ENCODE measurements at places on chromosomes 11 and 22.

- DNase-seq, result no peak
Observed at GRCh38 chr11:127056338-127056971, 55.9 kb upstream of the KIRREL3 start.

DNA sequence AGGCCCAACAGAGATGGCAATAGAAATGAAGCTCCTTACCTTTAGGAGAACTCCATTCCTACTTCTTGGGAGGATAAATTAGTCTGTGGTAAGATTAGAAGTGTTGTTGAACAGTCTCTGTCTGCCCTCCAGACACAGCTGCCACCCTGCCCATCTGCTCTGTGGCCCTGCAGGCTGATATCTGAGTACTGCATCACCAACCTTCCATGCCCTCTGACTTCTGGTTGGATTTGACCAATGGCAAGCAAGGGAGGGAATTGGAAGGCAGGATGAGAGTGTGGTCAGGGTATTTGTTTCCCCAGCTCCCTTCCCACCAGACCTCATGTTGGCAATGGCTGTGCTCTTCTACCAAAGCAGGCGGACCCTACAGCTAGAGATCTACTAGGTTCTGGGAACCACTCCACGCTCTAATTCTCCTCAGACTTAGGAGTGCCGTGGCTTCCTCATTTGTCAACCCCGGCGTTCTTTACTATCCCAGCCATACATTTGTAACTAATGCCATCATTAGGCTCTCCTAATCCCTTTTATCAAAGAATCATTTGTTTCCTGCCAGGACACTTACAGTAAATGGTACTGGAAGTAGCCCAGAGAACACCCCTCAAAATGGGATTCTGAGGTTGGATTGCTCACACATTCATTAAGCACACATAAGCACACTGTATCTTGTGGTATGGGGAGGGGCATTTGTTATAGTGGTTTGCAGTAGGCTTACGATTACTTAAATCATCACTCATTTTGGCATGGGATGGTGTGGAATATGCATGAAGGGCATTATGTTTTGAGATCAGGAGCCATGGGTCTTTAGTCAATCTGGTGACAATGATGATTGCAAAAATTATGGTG, 35.4 kb upstream of the CD44 start:
- no peak for DNase-seq

GRCh38 chr11:77063407-77063806, 3.4 kb upstream of the CAPN5 start:
- DNase-seq, result no peak

DNA sequence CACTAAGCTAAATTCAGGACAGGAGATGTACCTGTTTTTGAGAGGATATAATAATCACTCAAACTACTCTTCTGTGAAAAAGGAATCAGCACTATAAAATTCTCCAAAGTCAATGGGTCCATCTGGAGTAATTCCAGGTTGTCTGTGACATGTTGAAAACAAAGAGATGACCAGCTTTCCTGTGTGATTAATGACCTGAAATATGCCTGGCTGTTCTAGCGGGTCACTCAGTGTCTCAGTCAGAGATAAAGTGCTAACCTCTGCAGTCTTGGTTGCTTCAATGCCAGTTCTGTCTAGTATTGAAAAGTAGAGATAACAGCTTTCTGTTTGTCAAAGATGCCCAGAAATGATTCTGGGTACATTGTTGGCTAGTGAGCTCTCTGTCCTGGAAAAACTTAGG, 722.6 kb upstream of the TENM4 start:
- DNase-seq, result no peak

- DNase-seq, result no peak
Observed at GRCh38 chr11:44979543-44980399, 29.1 kb upstream of the TP53I11 start.

GRCh38 chr11:94728541-94728940, 39.6 kb upstream of the AMOTL1 start:
- no peak for DNase-seq

- DNase-seq, result no peak
Observed at GRCh38 chr22:30566125-30566524, 8.3 kb downstream of the GAL3ST1 start.

GRCh38 chr22:35023692-35024363, 42.1 kb upstream of the ISX start:
- DNase-seq, result no peak

- no peak for DNase-seq
Observed at GRCh38 chr11:102284008-102284407, 33.3 kb upstream of the BIRC3 start.

GRCh38 chr11:15493921-15494620, 379.3 kb downstream of the INSC start:
- no peak for DNase-seq

Data from skin of body (tissue), 3 donors.